B cell (primary cell): ENCODE measurements at places on chromosomes 13 and 19. TPM values are rescaled to one million over a fixed set of nuclear protein-coding genes. Genes with fewer than 3 reads are reported as not detected.
A peak's percentile ranks its signal among the peaks of the same experiment; 100 is the strongest.

- DNase-seq = no peak
These were observed 1.3 kb upstream of the LDLR start for GRCh38 chr19:11087870-11088505.

GRCh38 chr19:16463991-16464575, 7.7 kb downstream of the EPS15L1 start:
- DNase-seq = no peak

The QPCTL gene
- total RNA-seq = 50.9 and 61.3 TPM in 2 replicates

The ETV2 gene
- 0.42 and 1.3 TPM in 2 replicates for total RNA-seq

DNA sequence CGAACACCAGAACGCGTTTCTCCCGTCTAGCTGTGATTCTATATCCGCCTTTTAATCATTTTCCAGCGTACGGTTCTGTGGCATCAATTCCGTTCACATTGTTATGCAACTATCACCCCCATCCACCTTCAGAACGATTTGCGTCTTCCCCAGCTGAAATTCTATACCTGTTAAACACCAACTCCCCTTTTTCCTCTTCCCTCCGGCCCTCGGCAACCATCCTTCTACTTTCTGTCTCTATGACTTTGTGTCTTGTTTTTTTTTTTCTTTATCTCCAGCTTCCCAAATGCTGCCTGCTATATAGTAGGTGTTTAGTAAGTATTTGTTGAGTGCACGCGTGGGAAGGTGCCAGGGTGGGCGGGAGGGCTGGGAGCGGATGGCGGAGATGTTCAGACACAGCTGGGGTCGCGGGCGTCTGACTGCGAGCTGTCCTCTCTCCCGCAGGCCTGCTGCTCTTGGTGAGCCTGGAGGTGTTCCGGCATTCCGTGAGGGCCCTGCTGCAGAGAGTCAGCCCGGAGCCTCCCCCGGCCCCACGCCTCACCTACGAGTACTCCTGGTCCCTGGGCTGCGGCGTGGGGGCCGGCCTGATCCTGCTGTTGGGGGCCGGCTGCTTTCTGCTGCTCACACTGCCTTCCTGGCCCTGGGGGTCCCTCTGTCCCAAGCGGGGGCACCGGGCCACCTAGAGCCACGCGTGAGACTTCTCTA, 20.2 kb downstream of the CACNG6 start:
- DNase-seq = no peak

DNA sequence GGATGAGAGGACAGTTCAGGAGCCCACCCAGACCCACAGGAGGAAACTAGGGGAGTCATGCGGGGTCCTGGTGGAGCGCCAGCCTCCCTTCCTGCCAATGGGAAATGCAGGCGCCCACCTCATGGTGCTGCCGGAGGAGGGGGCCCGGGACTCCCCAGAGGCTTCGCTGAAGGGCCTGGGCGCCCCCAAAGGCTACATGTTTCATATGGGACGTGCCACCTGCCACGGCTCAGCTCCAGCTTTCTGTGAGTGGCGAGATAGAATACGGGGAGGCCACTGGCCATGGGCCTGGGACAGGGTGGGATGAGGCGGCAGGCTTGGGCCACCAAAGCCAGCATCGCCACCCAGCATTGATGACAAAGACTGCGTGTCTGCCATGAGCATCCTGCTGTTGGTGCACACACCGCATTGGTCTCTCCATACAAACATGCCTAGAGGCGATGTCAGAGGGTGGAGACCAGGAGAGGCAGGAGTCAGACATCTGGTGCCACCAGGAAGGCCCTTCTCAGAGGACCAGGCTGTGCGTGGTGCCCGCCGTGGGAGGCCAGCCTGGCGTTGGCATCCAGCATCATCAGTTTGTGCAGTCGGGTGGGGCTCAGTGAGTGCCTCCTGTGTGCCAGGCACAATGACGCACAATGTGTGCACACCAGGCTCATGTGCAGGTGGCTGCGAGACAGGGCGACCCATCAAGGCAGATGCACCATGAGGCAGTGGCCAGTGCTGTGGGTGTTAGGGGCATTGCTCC, 1.2 kb upstream of the F10 start:
- DNase-seq = no peak

The HRC gene
- not detected in 2 replicates for total RNA-seq

- DNase-seq = no peak
These were observed 1.3 kb upstream of the PAK4 start for GRCh38 chr19:39124136-39124764.

GRCh38 chr19:30450100-30450499, 77.9 kb downstream of the ZNF536 start:
- no peak for DNase-seq

The KLK4 gene
- total RNA-seq = 0.52 and 1.00 TPM in 2 replicates

The SETDB2 gene
- 38.2 and 40.1 TPM in 2 replicates for total RNA-seq

DNA sequence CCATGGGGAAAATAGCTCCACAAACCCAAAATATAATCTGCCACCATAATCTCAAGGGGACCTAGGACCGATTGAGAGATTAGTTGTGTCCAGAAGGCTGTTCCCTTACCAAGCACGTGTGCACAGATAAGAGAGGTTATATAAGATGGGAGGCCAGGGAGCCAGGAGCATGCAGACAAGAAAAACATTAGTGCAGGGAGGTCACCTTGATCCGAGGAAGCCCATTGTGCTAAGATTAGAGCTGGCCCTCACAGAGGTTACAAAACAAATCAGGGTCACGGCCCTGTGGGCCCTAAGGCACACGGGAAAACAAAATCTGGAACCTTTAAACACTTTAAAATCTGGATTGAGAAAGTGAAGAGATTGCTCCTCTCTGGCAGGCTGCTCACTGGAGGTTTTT, 37.7 kb downstream of the RGCC start:
- no peak for DNase-seq

DNA sequence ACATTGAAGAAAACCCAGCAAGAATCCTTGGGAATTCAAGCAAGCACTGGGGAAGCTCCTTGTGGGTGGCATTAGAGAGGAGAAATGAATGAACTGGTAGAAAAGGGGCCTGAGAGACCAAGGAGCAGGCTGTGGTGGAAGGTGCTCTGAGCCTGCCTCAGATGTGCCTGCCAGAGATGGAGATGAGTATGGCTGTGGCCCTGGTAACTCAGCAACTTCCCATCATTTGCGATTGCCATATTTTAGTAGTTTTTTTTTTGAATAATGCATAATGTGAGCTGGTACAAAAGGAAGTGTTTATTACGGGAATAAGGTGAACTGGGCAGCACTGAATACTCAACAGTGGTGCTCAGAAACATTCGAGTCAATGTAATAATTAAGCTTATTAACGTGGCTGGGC, 39.1 kb downstream of the ERICH6B start:
- DNase-seq = no peak

DNA sequence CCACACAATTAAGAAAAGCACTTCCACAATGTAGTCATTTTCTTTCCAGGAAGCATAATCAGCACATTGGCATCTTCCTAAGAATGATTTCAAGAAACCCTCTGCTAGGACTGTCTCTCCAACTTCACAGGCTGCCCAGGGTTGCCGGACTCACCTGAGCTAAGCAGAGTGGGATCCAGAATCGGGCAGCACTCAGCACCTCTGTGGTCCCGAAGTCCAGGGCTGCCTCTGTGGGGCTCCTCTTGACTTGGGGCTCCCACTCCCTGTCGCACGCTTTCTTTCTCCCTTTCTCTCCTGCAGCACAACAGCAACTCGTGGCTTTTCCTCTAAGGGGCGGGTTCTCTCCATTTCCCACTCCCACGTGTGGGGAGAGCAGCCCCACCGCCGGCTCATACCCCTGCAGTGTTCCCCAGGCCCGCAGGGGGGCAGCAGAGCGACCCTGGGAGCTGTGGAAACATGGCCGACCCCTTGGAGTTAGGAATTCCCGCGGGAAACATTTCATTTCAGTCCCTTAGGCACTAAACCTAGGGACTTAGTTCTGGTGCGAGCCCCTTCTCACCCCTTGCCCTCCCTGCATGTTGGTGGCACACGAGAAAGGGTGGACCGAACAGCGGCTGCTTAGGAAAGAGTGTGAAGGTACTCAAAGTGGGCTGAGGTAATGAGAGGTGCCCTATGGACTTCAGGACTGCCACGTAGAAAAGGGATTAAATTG, at the start of gene TMEM272:
Gene TMEM272 (minus strand): TSS at position 316 of the 712 bp plus-strand sequence. CDS start 6,647 bp downstream, outside the sequence.
- peak; percentile 56 for DNase-seq

DNA sequence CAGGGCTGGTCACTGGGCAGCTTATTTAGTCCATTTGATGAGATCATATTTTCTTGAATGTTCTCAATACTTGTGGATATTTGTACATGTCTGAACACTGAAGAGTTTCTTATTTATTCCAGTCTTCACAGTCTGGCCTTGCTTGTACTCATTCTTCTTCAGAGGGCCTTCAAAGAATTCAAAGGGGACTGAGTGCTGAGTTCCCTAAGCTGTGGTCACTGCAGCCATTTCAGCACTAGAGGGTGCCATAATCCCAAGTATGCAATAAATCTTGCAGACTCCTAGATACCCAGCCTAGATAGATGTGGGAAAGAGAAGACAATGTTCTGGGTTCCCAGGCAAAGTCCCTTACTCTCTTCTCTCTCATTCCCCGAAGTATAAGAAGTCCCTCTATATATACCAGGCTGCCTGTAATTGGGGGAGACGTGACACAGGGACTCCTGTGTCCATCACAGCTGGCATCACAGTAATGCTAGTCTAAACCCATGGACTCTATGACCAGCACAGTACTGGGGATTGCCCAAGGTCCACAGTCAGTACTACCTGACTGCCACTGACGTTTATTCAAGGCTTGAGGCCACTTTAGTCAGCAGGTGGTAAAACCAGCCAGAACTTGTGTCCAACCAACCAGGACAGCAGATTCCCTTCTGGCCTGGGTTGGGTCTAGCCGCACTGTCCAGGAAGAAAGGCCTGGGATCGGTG, 8.9 kb upstream of the VN1R1 start:
- DNase-seq = peak; percentile 40

- no peak for DNase-seq
These were observed 23.6 kb upstream of the IL17D start for GRCh38 chr13:20679879-20680278.

The ASF1B gene
- 2.5 and 4.0 TPM in 2 replicates for total RNA-seq

DNA sequence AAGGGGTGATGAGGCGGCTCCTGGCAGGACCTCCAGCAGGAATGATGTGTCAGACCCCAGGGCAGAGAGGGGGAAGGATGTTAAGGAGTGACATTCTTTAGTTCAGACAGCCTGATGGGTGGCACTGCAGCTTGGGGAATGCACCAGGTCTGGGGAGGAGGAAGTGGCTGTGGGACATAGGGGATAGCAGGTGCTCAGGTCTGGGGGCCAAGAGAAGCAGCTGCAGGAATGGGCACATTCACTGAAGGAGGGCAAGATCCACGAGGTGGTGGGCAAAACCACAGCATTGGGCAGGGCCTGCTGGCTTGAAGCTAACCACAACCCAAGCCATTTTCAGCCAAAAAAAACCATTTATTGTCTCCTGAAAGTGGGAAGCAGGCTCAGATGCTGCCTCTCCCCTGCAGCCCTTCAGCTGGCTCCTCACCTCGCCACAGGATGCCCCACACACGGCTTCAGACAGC, 26.5 kb downstream of the COMP start:
- no peak for DNase-seq

GRCh38 chr13:106492588-106493475, 42.6 kb downstream of the EFNB2 start:
- no peak for DNase-seq

DNA sequence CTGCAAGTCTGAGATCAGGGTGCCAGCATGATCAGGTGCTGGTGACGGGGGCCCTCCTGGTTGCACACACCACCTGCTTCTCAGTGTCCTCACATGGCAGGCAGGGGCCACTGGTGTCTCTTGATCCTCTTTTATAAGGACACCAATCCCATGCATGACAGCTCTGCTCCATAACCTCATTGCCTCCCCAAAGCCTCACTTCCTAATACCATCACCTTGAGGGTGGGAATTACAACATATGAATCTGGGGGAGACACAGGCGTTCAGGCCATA, 15.0 kb upstream of the MIER2 start:
- DNase-seq = no peak

DNA sequence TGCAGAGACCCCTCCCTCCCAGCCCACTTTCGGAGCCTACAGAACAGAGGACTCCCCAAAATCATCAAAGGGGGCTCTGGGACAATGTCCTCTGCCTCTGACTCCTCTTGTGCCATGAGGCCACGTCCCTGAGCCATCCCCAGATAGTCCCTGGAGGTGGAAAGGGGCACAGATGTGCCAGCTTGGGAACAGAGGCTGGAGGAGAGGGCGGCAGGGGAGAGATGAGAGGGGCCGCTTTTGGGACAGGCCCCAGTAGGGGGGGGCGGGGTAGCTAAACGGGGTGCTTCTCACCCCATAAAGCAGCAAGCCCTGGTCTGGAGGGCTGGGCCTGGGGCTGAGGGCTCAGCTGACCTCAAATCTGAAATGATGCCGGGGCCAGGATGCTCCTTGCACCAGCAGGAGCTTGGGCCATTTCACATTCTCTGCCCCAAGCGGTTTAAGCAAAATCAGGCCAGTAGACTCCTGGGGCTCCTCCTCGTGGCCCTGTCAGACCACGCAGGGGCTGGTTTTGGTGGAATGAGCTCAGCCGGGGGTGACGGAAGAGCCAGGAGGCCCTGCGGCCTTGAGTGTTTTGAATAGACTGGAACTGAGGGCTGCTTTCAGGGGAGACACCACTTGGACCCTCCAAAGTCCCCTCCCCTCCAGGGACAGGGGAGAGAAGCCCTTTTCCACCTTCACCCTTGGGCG, 27.1 kb downstream of the ONECUT3 start:
- no peak for DNase-seq

The MYO16 gene
- total RNA-seq = not detected in 2 replicates

The TTC9B gene
- total RNA-seq = not detected in 2 replicates

- no peak for DNase-seq
These were observed at the start of gene PROZ for GRCh38 chr13:113157929-113158747. TSS of gene PROZ (plus strand) at chr13:113158648. CDS start at chr13:113158661, 13 bp downstream.

The CEACAM16 gene
- not detected in 2 replicates for total RNA-seq

DNA sequence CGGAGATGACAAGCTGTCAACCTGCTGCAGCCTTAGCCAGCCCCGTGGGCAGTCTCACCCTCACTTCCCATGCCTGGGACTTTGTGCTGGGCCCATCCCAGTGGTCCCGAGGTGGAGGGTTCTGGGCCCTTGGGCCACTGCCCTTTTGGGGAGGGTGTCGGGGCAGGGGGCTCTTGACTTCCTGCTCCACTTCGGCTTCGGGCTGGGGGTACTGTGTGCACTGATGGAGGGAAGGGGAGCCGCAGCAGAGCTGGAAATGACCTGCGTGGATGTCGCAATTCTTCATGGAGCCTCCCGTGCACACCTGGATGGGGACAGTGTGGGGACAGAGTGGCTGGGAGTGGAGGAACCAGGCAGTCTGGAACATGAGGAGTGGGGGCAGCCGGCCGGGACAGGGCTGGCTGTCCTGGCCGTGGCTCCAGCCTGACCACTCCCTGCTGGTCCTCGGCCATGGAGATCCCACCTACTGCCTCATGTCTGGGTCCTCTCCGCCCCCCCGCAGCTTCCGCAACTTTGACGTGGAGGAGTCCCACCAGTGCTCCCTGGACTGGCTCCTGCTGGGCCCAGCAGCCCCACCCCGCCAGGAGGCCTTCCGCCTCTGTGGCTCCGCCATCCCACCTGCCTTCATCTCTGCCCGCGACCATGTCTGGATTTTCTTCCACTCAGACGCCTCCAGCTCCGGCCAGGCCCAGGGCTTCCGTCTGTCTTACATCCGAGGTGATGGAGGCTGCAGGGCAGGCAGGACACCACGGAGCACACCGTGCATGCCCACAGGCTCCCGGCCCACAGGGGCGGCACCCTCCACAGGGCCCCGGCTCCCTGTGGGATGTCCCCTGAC, 10.2 kb downstream of the LRP3 start:
- no peak for DNase-seq

The SCAF1 gene
- 64.3 and 68.3 TPM in 2 replicates for total RNA-seq

- no peak for DNase-seq
These were observed 15.1 kb upstream of the DACH1 start for GRCh38 chr13:71882120-71882519.

The ZNF506 gene
- total RNA-seq = 67.6 and 80.3 TPM in 2 replicates

- no peak for DNase-seq
These were observed 71.5 kb downstream of the KCTD15 start for GRCh38 chr19:33868076-33868735.

- no peak for DNase-seq
These were observed 1516.7 kb upstream of the PCDH20 start for GRCh38 chr13:62932256-62932883.
